ENCODE measurements at places on chromosomes 5 and 9. TPM values are rescaled to one million over a fixed set of nuclear protein-coding genes. Genes with fewer than 3 reads are reported as not detected.

GRCh38 chr5:177983763-177984583, 12.1 kb downstream of the PROP1 start:
- no peak for DNase-seq

GRCh38 chr9:136213733-136214132, 8.8 kb upstream of the LHX3 start:
- no peak for DNase-seq

DNA sequence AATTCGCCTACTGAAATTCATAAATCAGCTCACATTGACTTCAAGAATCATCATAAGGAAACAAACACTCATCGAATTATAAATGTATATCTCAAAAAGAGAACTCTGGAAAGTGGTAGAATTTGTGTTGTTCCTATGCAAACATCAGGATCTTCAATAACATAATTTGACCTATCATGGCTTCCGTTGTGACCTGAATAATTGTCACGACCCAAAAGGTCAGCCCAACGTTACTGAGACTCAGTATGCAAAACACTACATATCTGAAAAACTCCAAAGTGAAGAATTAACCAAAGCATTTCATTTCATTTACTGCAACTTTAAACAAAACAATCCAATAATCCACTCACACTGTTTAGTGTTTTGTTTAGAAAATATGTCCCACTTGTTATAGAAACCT, 1.2 kb downstream of the RAPGEF6 start:
- no peak for DNase-seq

The OR1Q1 gene
- polyA plus RNA-seq = not detected

Measured in right renal cortex interstitium (tissue), 3 donors.